Stimulated activated CD8-positive, alpha-beta memory T cell treated with anti-CD3 and anti-CD28 coated beads, Interleukin-15, amount 100 ng/mL, for 1 hour (primary cell): ENCODE measurements at places on chromosomes 1 and 21.

DNA sequence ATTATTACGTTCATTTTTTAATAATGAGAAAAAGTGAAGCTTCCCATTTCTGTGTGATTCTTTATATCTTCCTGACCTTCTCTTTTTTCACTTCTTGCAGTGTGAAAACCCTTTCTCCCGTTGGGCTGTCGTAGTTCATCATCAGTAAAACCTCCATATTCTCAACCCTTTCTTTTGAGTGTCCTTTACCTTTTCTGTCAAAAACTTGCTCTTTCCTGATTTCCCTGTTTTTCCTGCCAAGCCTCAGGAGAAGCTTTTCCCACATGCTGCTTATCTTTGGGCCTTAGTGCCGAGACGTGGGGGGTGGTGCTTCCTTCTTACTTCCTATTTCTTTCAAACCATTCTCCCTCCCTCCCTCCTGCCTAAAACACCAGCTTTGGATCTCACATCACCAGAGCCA is 46.1 kb downstream of the UCK2 start:
- no peak for DNase-seq

DNA sequence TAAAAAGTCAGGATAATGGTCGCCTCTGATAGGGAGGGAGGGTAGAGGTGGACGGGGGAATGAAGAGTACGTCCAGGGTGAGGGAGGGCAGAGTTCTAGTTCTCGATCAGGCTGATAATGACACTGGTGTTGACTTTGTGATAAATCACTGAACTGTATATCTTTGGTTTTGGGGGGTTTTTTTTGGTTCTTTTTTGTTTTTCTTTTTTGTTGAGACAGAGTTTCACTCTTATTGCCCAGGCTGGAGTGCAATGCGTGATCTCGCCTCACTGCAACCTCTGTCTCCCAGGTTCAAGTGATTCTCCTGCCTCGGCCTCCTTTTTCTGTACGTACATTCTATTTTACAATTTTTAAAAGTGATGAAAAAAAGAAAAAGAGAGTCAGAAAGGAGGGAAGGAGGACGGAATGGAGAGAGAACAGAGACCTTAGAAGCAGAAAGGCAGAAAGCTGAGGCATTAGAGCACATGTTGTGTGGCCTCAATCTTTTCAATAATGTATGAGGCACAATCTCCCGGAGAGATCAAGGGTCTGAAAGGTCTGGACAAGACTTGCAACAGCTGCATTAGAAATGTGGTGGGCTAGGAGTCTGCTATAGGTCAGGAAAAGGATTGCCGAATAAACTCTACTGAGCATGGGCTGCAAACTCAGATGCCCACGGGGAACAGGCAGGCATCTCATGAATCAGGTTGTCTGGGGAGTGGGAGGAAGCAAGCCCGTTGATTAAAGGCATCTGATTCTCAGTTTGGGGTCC is 174.8 kb downstream of the TOMM20 start:
- DNase-seq = no peak

DNA sequence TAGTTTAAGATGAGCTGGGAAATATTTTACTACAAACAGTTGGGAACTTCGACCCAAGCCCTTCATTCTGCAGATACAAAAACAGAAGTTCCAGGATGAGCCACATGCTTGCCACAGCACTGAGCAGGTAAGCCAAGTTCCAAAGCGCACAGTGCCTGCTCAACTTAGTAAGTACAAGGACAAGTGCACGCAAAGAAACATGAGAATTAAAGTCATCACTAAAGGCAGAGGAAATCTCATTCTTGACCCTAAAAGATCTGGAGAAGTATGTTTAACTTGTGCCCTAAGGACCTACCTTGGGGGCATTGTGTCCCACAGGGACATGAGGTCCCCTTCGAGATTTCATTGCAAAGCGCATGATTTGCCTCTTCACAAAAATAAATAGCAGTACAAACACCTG is 1.2 kb upstream of the UBAP2L start:
- DNase-seq = no peak

DNA sequence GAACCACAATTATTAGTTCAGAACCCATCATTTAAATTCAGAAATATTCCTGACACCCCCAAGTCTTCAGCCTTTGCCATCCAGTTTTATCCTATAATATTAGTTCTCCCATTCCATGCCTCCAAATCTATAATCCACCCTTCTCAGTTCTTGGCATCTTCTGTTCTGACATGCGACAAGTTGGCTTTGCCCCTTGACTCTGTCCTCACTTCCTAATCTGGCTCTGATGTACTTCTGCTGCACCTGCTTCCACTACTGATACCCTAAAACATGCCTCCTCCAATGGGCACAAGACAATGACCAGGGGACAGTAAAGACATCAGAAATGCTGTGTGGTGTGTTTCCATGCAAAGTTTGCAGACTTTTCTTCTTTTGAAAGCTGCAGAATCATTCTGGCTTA is 17.1 kb upstream of the FBXO28 start:
- no peak for DNase-seq

DNA sequence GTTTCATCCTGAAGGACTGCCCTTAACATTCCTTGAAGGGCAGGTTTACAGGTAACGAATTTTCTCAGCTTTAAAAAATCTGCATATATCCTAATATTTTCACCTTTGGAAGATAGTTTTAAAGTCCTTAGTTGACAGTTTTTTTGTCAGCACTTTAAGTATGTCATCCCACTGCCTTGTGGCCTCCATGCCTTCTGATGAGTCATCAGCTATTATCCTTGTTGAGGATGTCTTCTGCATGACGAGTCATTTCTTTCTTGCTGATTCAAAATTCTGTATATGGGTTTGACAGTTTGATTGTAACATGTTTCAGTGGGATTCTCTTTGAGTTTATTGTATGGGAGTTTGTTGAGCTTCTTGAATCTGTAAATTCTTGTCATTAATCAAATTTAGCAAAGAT is 500.6 kb downstream of the DISC1 start:
- no peak for DNase-seq

GRCh38 chr21:33202464-33203363 is 27.0 kb upstream of the IFNAR2 start:
- no peak for DNase-seq

DNA sequence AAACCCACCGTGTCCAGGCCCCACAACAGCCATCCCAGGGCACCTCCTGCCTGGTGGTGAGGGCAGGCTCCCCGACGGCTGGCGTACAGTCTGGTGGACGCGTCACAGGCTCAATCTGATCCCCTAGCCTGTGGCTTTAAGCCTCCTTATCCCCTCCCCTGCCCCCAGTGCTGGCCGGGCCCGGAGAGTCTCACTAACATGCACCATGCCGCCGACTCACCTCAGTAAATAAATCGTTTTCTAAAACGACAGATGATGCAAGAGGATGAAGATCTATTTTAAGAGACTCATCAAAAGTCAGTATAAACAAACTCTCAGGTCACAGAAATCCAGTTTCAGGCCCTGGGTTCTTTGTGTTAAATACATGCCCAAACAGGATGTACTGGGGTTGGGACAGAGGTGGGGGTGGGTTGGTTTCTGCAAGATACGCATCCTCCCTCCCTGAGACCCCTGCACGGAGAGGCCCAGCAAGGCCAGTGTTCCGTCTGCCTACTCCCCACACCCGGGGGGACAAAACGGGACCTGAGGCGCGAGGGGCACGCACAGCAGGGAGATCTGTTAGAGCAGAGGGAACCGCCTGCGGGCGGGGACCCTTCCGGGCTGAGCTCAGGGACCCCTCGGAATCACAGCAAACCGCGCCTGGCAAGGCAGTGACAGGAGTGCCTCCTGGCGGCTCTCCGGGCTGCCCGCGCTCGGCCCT is 3.1 kb downstream of the PANK4 start:
- DNase-seq = no peak

DNA sequence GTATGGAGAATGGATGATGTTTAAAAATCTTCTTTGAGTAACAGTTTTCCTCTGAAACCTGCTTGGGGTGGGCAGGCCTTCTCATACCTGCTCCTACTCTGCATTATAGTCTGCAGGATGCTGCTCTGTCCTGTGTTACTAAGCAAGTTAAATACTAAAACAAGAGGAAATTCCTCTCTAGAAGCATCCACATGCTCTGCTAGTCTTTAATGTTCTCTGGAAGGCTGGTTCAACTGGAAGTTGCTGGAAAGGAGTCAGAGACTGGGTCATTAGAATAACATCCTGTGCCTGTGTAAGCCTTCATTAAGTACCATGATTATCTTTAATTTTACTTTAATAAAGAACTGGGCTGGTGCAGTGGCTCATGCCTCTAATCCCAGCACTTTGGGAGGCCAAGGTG is 5.8 kb downstream of the SELP start:
- DNase-seq = no peak

- no peak for DNase-seq
Observed at GRCh38 chr1:92536980-92537884, 50.5 kb upstream of the GFI1 start.

DNA sequence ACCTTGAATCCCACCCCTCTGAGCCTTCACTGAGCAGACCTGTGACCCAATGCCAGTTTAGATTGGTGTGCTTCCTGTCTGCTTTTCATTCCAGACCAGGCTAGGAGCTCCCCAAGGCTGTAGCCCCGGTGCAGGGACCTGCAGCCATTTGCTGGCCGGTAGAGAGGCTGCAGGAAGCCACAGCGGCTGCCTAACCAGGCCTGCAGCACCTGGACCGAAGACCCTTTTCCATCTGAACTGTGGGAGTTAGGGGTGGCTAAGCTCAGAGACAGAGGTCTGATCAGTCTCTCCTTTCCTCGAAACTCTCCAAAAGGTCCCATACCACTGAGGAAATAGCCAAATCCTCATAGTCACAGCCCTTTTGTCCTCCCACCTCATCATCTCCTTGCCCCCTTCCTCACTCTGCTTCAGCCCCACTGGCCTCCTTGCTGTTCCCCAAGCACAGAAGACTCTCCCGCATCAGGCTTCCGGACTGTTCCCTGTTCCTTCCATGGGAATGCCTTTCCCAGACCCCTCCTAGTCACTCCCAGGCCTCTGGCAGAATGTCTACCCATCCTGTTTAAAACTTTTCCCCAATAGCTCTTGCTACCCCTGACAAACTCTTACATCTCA is 674 bp upstream of the TTC4 start:
- no peak for DNase-seq

DNA sequence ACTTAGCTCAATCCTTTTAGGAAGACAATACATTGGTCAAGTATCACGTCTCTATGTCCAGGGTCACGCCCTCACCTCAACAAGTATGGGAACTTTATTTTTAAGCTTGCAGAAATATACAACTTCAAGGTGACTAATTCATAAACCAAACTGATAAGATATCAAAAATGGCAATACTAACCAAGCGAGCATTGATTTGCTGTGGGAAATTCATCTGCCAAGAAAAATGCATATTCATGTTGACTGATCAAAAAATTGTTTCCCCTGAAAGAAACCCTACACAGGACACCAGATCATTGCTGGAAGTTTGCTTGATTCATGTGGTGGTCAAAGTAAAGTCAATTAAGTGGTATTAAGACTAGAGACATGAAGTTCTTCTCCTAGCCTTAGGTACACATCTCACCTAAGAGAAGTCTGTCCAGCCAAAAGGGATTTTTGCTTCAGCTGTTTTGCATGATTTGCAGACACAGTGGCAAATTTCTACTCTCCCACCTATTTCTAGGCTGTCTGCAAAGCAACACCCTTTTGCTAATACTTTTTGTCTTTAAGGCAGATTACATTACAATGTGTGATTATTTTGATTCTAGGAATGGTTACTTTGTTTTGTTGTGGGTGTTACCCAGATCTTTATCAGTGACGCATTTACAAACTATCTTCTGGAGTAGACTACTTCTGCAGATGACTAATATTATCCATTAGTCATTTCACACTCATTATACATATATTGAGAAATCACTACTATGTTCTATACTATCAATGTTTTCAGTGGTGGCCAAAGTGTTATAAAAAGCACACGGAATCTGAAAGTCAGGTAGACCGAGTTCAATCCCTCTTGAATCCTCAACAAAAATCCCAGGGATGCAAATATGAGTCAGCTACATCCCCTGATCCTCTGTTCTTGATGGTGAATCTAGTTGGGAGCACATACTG is 12.4 kb downstream of the SAMSN1 start:
- no peak for DNase-seq

- no peak for DNase-seq
Observed at GRCh38 chr21:31278511-31279130, 65.4 kb downstream of the TIAM1 start.

DNA sequence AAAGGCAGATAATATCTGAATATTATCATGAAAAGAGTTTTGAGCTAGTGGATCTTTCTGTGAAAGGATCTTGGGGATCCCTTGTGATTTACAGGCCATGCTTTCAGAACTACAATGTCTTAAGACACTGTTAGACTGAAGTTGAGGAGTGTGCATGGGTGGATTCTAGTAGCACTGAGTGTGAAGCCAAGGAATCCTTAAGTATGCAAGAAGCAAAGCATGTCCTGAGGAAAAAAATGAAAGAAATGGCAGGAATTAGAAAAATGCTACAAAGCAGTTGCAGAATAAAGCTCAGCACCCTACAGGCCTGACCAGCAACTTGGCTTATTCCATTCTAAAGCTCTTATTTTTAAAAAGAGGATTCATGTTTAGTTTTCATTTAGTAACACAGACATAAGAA is 11.9 kb downstream of the STX6 start:
- DNase-seq = no peak

DNA sequence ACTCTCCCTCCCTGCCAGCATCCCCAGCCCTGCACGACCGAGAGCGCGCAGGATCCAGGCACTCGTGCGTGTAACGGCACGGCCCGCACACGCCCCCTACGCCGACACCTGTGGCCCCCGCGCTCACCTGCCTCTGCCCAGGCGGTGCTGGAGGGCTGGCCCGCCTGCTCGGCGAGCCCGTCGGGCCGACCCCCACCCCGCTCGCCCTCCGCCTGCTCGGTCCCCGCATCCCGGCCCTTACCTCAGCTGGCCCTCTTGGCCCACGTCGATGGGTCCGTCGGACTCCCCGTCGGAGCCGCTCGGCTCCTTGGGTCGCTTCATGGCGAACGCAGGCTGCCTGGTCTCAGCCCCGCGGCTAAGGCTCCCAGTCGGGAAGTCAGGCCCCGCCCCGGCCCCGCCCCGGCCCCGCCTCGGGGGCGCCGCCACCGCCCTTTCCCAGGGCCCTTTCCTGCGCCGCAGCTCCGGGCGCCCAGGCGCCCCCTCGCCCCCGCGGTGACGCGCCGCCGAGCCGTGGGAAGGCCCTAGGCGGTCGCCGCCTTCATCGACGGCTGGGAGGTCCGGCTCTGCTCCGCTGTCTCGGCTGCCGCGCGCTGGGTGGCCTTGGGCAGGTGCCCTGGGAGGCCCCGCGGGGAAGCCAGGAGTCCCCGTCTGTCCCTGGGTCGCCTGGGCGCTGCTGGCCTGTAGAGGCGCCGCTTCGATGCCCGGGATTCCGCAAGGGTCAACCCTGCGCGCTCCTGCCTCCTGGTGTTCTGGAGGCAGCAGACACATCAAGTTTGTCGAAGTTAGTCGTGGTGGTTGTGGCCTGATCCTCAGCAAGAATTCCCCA is at the start of gene HEYL:
Gene HEYL (minus strand): TSS at position 339 of the 826 bp plus-strand sequence. CDS start 18 bp downstream, at position 321.
- peak; percentile 27 for DNase-seq

DNA sequence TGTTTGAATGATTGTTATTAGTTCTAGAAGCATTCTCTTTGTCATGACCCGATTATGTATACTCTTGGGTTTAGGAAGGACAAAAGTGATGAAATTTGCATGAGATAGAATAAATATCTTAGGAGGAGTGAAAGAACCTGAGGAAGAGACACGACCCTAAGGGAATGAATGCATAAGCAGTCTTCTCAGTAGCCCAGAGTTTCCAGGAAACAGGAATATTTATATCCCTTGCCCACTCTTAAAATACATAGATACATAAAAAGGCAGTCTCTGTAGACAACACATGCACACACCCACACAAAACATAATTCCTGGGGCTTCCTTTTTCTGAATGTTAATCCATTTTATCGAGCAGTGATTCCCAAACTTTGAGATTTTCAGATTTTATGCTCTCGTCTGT is 19.4 kb downstream of the CLEC20A start:
- no peak for DNase-seq

- no peak for DNase-seq
Observed at GRCh38 chr1:21550866-21551475, 41.7 kb downstream of the ALPL start.

- no peak for DNase-seq
Observed at GRCh38 chr1:181135815-181136737, 47.6 kb downstream of the IER5 start.
